Tibial nerve (tissue), 4 donors: ENCODE measurements at places on chromosomes 4 and X. TPM values are rescaled to one million over a fixed set of nuclear protein-coding genes. Genes with fewer than 3 reads are reported as not detected.

PRDM8 gene
- total RNA-seq = 12.6 TPM

SLC9B1 gene
- total RNA-seq = 2.8 TPM

CCDC110 gene
- total RNA-seq = not detected

TLL1 gene
- 9.0 TPM for total RNA-seq

NRK gene
- under 0.01 TPM for total RNA-seq
